ENCODE measurements at places on chromosomes 11 and 22.

GRCh38 chr11:73225001-73225686, 7.1 kb downstream of the P2RY2 start:
- no peak for DNase-seq

- DNase-seq: no peak
Measured at GRCh38 chr22:26689513-26690301, 32.3 kb downstream of the MIAT start.

DNA sequence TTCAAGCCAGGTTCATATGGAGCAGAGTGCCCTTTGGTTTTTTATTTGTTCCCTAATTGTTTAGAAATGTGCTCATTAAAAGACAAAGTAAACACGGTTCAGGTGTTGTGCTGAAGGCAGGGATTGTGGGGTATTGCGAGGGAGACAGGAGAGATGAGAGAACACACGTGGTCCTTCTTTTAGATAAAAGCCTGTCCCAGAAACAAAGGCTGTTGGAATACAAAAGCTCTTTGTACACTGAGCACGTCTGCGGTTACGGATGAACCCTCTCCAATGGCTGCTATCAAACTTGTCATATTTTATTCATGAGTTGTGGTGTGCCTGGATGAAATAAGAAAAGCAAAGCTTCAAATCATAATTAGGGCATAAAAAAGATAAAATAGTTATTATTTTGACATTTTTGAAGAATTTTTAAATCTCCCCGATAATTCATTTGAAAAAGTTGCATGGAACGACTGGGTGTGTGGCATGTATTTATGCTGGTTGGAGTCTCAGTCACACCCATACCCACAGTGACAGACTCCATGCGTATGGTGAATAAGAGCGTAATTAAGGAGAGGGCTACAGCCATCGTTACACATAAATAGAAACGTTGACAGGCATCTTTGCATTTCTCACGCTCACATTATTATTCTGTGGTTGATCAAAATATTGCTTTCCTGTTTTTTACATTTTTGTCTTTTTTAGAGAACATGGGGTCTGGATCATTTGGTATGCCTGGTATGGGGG, 92.9 kb downstream of the NELL1 start:
- DNase-seq: no peak

GRCh38 chr11:27083241-27083640, 42.6 kb downstream of the BBOX1 start:
- DNase-seq: no peak

GRCh38 chr11:88115828-88116755, 59.2 kb downstream of the RAB38 start:
- no peak for DNase-seq

GRCh38 chr11:107266455-107266854, 191.2 kb downstream of the CWF19L2 start:
- DNase-seq: no peak

- no peak for DNase-seq
Measured at GRCh38 chr11:133762538-133762937, 82.8 kb downstream of the SPATA19 start.

DNA sequence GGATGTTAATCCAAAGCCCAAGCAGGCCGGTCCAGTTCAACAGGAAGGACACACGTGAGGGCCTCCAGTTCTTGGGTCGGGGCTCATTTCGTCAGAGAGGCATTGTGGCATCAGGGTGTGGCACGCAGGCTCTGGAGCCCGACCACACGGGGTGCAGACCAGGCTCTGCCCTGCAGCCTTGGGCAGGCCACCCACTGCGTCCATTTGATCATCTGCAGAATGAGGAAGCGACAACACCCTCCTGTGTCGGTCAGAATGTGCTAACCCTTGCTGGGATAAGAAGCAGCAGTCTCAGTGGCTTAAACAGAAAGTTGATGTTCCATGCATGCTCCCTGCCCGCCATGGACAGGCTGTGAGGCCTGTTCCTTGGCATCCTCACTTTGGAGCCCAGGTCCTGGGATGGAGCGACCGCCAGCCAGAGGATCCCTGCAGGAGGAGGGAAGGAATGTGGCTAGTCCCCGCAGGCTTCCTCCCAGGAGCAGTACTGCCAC, 10.8 kb downstream of the RIBC2 start:
- no peak for DNase-seq
